CD8-positive, alpha-beta T cell (primary cell): ENCODE measurements at places on chromosomes 6 and 20. TPM values are rescaled to one million over a fixed set of nuclear protein-coding genes. Genes with fewer than 3 reads are reported as not detected.

Gene PSORS1C1
- total RNA-seq = not detected

Gene IGF2R
- total RNA-seq = 40.6 TPM

Gene SLC17A2
- not detected for total RNA-seq

Gene DAAM2
- total RNA-seq = not detected

Gene FOXQ1
- not detected for total RNA-seq

Gene RIPOR2
- total RNA-seq = 92.5 TPM

Gene EYA2
- not detected for total RNA-seq
